ENCODE measurements at places on chromosomes 7 and 10.

DNA sequence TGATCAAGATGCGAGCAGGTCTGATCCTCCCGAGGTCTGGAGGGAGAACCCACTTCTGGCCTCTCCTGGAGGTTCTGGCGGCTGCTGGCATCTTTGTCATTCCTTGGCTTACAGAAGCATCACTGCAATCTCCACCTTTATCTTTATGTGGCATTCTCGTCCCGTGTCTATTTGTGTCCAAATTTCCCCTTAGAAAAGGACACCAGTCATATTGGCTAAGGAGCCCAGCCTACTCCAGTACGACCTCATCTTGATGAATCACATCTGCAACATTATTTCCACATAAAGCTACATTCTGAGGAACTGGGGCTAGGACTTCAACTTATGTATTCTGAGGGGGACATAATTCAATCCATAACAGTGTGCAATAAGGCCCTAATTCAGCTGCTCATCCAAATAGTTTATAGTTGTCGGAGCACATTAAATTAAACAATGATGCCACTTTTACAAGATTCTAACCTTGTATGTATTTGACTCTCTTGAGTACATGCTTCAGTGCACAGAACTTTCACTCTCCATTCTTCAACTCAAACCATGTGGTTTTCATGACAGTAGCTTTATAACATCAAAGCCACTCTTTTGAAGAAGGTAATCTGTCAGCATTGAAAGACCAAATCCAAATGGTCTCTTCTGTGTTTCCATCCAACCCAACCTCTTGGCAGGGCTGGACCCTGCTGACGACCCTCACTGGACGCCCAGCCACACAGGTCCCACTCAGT is 86.2 kb upstream of the DDC start:
- no peak for DNase-seq

- no peak for DNase-seq
These were observed 187.9 kb upstream of the INHBA start for GRCh38 chr7:41890631-41891274.

- no peak for DNase-seq
These were observed 710.1 kb upstream of the KCND2 start for GRCh38 chr7:119562839-119563238.

- DNase-seq: no peak
These were observed 17.9 kb downstream of the CASP7 start for GRCh38 chr10:113697595-113697994.

DNA sequence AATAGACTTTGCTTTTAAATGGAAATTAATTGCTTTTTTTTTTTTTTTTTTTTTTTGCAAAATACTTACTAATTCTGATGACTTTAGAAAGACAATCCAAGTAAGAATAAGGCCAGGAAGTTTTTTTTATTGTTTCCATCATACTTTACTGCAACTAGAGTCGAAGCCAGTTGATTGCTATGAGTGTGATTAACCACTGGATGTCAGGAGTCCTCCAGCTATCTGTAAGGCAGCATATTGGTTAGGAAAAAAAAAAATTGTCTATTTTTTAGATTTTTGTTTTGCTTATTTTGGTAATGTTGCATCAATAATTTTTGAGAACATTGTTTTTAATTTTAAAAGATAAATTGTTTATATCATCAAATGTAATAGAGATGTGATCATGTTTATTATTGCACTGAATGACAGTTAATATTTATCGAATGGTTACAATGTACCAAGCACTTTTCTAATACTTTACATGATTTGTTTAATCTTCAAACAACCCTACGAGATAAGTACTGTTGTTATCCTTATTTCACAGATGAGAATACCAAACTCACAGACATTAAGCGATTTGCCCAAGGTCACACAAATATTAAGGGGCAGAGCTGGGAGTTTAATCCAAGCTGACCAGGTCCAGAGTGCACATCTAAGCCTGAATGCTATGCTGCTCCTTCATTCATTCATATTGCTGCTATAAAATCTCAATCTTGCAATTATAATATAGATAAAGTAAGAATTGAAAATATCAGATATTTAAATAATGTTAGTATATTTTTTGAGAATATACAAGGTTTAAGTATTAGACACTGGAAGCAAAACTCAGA is 19.9 kb upstream of the LMOD2 start:
- peak; percentile 5 for DNase-seq

DNA sequence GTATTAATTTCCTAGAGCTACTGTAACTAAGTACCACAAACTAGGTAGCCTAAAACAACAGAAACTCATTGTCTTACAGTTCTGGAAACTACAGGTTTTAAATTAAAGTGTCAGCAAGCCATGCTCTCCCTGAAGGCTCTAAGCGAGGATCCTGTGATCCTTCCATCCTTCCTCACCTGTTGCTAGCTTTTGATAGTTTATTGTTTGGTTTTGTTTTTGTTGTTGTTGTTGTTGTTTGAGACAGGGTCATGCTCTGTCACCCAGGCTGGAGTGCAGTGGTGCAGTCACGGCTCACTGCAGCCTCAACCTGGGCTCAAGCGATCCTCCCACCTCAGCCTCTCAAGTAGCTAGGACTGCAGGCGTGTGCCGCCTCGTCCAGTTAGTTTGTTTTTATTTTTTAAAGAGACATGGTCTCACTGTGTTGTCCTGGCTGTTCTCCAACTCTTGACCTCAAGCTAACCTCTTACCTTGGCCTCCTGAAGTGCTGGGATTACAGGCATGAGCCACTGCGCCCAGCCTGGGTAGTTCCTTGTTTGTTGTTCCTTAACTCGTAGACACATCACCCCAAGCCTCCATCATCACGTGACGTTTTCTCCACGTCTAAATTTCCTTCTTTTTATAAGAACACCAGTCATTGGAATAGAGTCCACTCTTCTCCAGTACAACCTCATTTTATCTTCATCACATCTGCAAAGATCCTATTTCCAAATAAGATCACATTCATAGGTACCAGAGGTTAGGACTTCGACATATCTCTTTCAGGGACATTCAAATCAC is 109.1 kb downstream of the AKR1D1 start:
- DNase-seq: no peak
